ENCODE measurements at places on chromosomes 16 and 17.

DNA sequence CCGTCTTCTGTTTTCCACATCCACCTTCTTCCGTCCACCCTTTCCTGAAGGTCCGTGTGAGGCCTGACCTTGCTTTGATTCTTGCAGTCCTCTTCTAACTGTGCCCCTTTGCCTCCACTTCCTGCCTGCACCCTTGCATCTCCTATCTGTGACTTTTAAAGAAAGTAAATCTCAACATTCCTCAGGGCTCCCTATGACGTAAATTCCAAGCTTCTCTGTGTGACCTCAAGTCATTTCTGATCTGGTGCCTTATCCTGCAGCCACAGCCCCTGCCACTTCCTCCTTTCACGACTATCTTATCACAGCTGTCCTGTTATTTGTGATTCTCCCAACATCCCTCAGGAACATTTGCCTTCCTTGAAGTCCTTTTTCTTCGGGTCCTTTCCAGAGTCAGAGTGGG is 520.5 kb downstream of the CDH13 start:
- no peaks in the 10 kb centered on the region for H3K4me1 ChIP-seq
- peaks cover 30% of the 10 kb centered on the region for H3K27me3 ChIP-seq
- H3K27ac ChIP-seq, result no peak overlapping the region
- H3K4me3 ChIP-seq, result no peak overlapping the region

DNA sequence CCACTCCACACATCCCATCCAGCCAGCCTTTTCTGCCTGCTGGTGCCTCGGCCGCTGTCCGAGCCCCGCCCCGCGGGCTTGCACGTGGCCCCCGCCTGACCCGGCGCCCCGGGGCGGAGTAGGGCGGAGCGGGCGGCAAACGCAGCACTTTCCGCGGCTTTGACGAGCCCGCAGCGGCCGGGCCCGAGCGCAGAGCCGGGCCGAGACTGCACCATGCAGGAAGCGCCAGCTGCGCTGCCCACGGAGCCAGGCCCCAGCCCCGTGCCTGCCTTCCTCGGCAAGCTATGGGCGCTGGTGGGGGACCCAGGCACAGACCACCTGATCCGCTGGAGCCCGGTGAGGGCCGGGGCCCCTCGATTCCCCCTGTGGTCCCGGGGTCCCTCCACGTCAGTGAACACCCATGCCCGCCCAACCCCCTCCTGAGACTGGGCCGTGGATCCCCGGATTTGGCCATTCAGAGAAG is at the start of gene HSF4:
Gene HSF4, plus strand, starts transcription at position 147 of the 463 bp plus-strand sequence. Its CDS starts 67 bp downstream, at position 214.
- H3K4me3 ChIP-seq, result peak within 1 kb of the TSS; percentile 44
- peaks cover 5% of the 10 kb centered on the region for H3K4me1 ChIP-seq
- H3K27me3 ChIP-seq, result peaks cover 18% of the 10 kb centered on the region

- H3K4me3 ChIP-seq, result no peak overlapping the region
- H3K27me3 ChIP-seq, result no peaks in the 10 kb centered on the region
- peaks cover 6% of the 10 kb centered on the region for H3K4me1 ChIP-seq
- H3K36me3 ChIP-seq, result peaks cover 8% of the 10 kb centered on the region
- DNase-seq, result no peak
- peak overlapping the region; percentile 8 for H3K27ac ChIP-seq
These were observed 638.0 kb downstream of the MAF start for GRCh38 chr16:78962457-78962929.

DNA sequence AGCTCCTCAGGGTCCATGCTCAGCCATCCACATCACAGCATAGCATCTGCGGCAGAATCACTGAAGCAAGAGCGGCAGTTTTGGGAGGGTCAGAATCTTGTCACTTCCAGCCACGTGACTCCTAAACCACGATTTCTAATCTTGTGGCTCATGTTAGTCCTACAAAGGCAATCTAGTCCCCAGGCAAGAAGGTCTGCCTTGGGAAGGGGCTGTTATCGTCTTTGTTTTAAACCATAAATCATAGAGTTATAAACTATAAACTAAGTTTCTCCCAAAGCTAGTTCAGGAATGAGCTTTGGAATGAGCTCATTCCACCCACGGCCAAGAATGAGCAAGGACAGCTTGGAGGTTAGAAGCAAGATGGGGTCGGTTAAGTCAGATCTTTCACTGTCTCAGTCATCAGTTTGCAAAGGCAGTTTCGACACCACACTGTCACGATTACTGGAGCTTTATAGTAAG is 20.8 kb upstream of the DNAH17 start:
- peaks cover 18% of the 10 kb centered on the region for H3K27me3 ChIP-seq
- H3K27ac ChIP-seq, result no peak overlapping the region
- no peak overlapping the region for H3K4me3 ChIP-seq
- H3K36me3 ChIP-seq, result no peaks in the 10 kb centered on the region

DNA sequence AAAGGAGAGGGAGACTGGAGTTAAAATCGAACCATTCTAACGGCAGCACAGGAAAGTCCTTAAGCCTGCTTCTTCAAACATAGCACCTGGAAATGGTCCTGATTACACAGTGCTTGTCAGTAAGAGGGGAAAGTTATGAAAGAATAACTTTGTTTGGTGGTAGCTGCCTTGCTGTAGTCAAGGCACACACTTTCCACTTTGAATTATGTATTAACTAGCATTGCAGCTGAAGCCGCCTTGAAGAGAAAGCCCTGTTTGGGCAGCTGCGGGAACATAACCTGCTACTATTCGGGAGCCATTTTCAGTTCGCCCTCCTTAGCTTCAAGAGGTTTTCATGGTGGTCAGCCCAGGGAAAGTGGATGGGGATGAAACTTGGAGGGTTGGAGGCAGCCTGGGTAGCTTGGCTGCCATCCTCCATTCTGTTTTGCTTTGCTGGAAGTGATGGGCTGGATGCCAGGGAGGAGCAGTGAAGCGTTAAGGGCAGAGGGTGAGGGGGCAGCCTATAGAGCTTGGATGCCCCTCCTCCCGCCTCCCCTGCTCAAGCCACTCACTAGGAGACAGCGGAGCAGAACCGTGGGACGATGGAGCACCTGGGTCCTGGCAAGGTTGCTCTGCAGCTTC is 5.3 kb upstream of the HAS3 start:
- H3K4me3 ChIP-seq, result no peak overlapping the region
- no peak for DNase-seq
- no peak overlapping the region for H3K27ac ChIP-seq
- H3K27me3 ChIP-seq, result peaks cover 29% of the 10 kb centered on the region
- H3K36me3 ChIP-seq, result no peaks in the 10 kb centered on the region
- peaks cover under 1% of the 10 kb centered on the region for H3K4me1 ChIP-seq

GRCh38 chr17:48556229-48556575 is 11.3 kb upstream of the HOXB2 start:
- DNase-seq, result no peak
- H3K36me3 ChIP-seq, result no peaks in the 10 kb centered on the region
- H3K4me3 ChIP-seq, result peak overlapping the region; percentile 90
- peak overlapping the region; percentile 61 for H3K27ac ChIP-seq
- H3K4me1 ChIP-seq, result peaks cover 11% of the 10 kb centered on the region
- H3K27me3 ChIP-seq, result no peaks in the 10 kb centered on the region
